ENCODE measurements at places on chromosomes 3 and 15. TPM values are rescaled to one million over a fixed set of nuclear protein-coding genes. Genes with fewer than 3 reads are reported as not detected.

DNA sequence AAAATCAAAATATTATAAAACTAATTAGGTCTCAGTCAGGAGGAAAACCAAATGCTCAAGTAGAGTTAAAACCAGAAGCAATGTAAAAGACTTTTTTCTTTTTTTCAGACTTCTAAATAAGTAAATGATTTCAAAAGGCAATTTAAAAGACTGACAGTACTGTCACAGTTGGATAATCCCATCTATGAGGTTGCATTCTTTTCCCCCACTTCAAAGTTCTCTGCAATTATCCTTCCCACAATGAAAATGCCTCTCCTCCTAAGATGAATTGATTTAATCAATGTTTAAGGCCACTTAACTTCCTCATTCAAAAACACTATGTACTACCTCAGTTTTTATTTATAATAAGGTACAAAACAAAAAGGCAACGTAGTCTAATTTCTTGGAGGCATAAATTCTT, 8.1 kb downstream of the MRPL3 start:
- no peak for DNase-seq

DNA sequence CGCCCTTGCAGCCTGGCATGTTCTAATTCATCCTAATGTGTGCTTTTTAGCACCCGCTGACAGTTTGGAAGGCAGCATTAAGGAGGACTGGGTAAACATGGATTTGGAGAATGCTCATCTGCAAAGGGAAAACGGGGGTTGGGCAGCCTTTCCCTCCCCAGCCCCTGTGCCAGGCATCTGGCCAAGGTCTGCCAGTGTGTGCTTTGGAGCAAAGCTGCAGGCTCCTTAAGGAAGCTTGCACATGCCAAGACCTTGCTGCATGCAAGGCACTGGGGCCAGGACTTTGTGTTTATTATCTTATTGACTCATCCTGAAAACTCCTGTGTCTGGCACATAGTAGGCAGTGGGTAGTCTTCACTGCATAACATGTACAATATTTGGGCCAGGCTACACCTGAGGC, 20.1 kb downstream of the FAM3D start:
- no peak for DNase-seq

GRCh38 chr15:45101749-45102148, 12.2 kb downstream of the DUOX2 start:
- no peak for DNase-seq

Gene DGKG
- not detected for polyA plus RNA-seq

- no peak for DNase-seq
Observed at GRCh38 chr15:66078929-66079275, 174.6 kb downstream of the MEGF11 start.

DNA sequence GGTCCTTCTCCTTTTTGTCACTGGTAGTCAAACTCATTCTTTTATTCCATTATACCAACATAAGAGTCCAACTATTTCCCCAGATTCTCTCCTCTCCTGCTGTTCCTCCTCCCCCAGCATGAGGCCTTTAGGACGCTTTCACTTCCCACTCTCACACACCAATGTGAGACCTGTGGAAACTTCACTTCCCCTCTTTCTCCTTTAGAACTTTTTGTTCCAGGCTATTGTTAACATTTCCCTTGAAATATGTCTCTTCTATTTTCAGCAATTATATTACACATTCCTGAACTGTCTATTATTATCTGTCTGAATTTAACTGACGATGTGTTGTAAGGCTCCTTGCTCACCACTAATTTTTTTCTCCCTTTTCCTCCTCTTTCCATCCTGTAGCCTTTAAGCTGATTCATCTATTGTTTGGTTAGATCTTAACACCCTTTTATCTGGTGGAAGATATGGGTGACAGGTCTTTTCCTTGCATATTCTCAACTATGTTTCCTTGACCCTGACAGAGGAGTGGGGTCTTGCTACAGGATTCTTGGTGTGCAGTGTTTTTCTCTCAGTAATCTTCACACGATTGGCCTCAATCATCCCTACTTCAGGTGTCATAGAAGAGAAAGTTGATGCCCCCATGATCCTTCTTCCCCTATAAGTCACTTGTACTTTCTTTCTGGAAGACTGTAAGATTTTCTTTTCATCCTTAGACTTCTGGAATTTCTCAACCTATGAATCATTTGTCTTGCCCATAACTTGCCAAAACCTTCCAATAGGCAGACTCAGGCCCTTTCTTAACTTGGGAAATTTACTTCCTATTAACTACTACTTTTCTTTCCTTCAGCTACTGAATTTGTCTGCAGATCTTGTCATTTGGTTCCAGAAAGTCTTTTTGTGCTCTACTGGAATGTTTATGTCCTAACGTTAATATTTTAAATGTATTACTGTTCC, 5.9 kb downstream of the CYP19A1 start:
- DNase-seq: no peak

Gene MNS1
- 0.62 TPM for polyA plus RNA-seq

Gene STRIT1
- not detected for polyA plus RNA-seq

GRCh38 chr3:141330718-141331376, 37.5 kb upstream of the ZBTB38 start:
- DNase-seq: no peak

All from naive B cell (primary cell).